Trophoblast cell (in vitro differentiated cells and primary cell): ENCODE measurements at places on chromosomes 2 and 18.
A peak's percentile ranks its signal among the peaks of the same experiment; 100 is the strongest.

DNA sequence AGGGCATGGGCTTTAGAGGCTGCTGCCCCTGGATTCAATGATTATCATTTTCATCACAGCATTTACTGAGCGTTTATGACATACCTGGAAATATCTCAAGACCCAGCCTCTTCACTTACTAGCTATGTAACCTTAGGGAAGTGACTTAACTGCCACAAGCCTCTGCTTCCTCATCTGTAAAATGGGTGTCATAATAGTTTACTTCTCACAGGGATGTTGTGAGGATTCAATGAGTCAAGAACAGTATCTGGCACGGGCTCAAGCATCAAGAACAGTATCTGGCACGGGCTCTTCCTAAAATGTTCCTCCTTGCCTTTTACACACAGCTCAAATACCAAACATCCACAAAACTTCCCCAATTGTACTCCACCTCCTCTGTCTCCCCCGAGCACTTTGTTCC lies 31.4 kb downstream of the LGALSL start:
- DNase-seq = no peak

DNA sequence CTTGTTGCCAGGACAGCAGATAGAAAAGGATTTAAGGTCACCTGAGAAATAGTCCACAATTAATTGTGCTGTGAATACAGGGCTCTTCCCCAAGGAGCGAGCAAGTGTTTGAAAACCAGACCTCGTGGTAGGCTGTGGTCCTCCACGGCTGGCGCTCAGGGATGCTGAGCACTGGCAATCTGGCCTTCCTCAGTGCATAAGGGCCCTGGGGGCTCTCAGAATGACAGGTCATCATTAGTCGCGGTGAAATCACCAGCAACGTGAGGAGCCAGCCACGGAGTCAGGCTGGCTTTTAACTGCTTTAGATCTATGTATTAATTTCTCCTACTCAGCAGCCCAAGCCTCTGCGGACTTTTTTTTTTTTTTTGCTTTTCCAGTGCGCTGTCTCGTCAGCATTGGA lies 148.5 kb downstream of the FHOD3 start:
- peak; percentile 49 for DNase-seq

- DNase-seq = no peak
Measured at GRCh38 chr18:26555804-26556553, 7.6 kb upstream of the KCTD1 start.

- DNase-seq = no peak
Measured at GRCh38 chr2:74712223-74713053, 58.4 kb downstream of the SEMA4F start.

DNA sequence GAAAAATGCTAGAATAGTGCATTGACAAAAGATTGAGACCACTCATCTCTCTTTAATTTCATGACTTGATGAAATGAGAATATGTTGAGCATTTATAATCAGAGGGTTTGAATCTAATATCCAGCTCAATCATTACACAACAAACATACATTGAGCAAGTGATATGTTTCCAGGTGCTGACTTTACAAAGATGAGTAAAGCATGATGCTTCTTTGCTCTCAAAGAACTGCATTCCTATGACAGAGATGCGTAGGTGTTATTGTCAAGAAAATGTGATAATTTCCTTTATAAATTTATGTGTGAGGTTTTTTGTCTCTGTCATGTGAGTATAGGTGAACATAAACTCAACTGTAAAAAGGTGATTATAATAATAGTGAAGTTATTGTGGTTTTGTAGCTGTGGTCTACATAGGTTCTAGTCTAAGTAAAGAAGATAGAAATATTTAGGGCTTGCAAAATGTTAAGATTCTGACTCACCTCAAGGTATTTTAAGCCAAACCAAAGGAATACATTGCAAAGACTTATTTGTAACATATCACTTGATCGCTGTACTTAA lies 389.8 kb downstream of the GALNT13 start:
- peak; percentile 12 for DNase-seq

DNA sequence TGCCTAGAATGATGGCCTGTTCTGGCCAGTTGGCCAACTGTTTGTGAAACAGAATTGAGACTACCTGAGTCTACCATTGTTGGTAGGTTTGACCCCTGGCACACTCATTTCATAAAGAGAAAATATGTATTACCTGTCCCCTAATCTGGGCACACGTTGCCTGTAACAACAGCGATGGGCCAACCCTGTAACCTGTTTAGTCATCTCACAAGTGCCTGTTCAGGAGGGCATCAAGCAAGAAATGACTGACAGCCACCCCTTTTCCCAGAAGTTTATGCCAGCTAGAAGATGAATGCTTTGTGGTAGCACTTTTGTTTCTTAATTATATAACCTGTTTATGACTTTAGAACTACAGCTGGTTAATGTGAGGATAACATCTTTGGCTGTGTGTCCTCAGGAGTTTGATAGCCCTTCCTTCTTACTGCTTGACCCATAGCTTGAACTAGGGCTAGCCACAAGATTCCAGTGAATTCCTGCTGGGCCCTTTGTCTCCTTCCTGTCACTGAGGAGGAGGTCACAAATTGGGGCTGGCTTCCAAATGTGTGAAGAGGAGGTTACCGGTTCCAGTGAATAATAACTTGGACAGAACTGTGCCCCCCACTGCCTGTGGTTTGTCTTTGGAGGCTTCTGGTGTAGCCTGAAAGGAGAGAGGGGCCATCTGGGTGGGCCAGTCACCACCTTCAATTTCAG lies 273.9 kb upstream of the EPAS1 start:
- no peak for DNase-seq
